RWPE2 (cell line): ENCODE measurements at places on chromosomes 1 and 21.
A peak's percentile ranks its signal among the peaks of the same experiment; 100 is the strongest.

- DNase-seq: no peak
- H3K4me3 ChIP-seq: no peak overlapping the region
- no peak overlapping the region for H3K27ac ChIP-seq
- H3K36me3 ChIP-seq: no peaks in the 10 kb centered on the region
- H3K27me3 ChIP-seq: no peaks in the 10 kb centered on the region
These were observed 139.6 kb upstream of the NRIP1 start for GRCh38 chr21:15204140-15204969.

DNA sequence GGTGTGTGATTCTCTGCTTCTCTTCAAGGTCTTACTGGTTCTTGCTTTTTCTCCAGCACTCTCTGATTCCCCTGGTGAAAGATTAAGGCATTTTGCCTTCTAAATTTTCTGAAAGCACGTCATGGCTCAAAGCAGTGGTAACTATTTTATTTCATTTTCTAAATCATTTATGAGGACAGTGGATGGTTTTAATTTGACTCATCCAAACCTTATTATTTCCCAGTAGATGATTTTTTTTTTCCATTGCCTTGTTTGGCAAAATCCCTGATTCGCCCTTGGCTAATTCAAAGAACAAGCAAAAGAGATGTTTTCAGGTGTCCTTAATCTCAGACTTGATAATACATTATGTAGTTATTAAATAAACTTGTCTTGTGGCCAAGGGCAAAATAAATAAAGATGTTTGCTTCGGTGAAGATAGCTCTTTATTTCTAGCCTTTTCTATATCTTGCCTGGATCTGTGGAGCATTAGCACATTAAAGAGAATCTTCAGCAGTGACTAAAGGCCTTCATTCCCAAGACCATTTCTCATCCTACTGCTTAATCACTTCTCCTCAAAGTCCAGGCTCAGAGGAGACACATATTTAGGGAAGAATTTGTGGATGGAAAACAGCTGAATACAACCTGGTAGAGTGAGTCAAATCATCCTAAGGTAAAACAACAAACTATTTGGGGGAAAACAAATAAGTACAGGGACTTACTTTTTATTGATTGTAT lies 359.8 kb downstream of the DUSP10 start:
- H3K27ac ChIP-seq: no peak overlapping the region
- no peaks in the 10 kb centered on the region for H3K36me3 ChIP-seq
- H3K27me3 ChIP-seq: no peaks in the 10 kb centered on the region

DNA sequence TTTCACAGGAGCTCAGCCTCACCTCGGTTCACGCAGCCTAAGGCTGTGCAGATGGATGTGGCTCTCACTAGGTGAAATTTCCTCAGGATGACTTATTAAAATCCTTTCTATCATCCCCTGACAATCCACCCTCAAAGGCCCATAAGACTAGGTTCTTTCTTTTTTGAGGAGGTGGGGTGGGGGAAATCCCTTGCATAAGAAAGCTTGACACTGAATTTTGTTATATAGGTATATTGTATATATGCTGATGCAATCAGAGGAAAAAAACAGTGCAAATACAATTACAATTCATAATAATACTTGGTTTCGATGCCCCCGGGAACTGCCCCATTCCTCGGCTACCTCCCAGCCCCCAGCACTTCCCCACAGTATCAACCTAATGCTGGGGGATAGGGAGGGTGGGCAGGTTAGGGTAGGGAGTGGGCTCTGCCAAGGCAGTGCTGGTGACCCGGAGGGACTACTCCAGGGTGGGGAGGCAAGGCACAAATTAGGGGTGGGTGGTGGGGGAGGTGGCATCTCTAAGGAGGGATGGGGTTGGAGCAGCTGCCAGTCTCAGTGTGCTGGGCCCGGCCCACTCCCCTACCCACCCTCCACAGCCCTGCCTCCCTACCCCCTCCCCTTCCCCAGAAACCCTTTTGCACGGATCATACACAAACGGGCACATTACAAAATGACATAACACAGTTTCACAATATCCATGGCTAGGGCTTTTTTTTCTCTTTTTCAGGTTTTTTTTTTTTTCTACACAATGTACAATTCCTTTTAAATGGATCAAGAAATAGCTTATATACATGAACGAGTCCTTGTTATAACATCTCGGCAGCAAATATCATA lies 30.9 kb downstream of the SLC27A3 start:
- no peak for DNase-seq
- peak overlapping the region; percentile 14 for H3K27ac ChIP-seq
- no peak overlapping the region for H3K4me3 ChIP-seq

DNA sequence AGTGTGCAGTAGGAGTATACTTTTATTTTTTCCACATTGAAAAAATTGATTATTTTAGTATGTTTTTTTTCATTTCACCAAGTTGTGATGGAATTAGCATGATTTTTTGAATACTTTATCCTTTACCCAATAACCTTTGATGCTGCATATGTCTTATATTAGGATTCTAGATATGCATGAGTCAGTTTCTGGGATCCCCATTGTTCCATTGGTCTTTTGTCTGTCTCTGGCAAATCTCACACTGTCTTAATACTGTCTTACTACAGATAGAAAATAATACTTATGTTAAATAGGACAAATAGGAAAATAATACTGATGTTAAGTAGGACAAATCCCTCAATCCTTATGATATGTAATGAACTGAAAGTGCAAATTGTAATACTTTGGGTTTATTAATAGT lies 54.3 kb upstream of the ASB17 start:
- H3K36me3 ChIP-seq: no peaks in the 10 kb centered on the region
- no peak for DNase-seq
- no peak overlapping the region for H3K27ac ChIP-seq
- no peaks in the 10 kb centered on the region for H3K4me1 ChIP-seq
- H3K4me3 ChIP-seq: no peak overlapping the region

- DNase-seq: no peak
- no peaks in the 10 kb centered on the region for H3K27me3 ChIP-seq
- H3K4me1 ChIP-seq: peaks cover 17% of the 10 kb centered on the region
- H3K4me3 ChIP-seq: no peak overlapping the region
- H3K27ac ChIP-seq: peak overlapping the region; percentile 74
These were observed 48.1 kb upstream of the ENAH start for GRCh38 chr1:225700889-225701465.

DNA sequence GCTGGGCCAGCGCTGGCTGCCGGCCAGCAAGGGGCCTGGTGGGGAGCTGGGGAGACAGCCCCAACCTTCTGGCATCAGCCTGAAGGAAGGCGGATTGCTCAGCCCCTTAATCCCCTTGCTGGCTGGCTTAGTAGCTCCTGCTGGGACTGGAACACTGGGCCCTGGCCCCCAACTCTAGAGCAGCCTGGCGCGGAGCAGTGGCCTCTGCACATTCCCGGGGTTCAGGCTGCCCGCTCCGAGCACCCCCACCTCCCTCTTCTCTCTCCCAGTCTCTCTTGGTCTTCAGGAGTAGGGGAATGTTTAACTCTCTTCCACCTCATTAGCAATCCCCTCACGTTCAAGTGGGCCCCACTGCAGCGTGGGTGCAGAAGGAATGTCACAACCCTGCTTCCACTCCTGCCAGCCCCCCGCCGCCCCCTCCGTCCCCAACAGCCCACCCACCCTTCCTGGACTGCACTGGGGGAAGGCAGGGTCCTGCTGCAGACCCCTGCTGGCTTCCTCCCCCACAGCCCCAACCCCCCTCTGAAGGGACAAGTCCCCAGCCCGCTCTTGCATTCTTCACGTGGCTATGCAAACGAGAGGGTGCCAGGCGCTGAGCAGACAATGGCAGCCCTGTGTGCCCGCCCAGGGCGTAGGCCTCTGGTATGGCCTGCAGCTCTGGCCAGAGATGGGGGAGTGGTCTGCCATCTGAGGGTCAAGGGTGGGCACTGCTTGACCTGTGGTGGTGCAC lies 980 bp upstream of the CLDN19 start:
- no peak overlapping the region for H3K27ac ChIP-seq
- DNase-seq: no peak
- no peaks in the 10 kb centered on the region for H3K36me3 ChIP-seq
- no peak overlapping the region for H3K4me3 ChIP-seq
- H3K27me3 ChIP-seq: no peaks in the 10 kb centered on the region
- H3K4me1 ChIP-seq: peaks cover 12% of the 10 kb centered on the region

DNA sequence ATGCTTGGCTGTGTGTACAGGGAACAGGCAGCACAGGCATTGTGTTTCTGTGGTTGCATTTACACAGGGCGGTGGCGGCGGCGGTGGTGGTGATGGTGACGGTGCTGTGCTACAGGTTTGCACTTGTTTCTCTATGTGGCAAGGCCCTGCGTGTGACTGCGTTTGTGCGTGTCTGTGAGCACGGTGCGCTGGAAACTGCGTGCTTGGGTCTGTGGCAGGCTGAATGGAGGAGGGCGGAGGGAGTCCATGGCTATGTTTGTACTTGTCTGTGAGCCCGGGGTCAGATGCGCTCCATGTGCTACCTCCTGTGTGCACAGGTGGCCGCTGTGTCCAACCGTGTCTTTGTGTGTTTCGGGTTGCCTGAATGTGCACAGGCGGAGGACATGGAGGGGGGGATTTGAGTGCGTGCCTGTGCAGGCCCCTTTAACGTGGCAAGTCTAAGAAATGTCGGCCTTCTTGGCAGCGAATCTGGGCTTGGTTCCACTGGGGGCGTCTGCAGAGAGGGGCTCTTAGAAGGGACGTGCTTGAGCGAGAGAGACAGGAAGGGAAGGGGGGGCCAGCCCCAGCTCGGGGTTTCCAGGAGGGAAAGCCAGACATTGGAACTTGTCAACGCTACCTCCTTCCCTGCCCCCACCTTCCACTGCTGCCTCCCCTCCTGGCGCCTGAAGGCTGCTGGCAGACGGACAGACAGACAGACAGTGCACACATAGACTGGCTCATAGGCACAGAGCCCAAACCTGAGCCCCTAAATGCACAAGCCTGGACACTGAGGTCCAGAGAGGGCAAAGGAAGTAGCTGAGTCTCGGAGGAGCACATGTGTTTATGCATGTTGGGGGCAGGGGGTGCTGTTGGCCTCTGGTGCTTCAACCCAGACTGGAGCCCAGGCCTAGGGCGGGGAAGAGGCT lies 32.7 kb upstream of the WASF2 start:
- no peaks in the 10 kb centered on the region for H3K27me3 ChIP-seq
- DNase-seq: peak; percentile 83
- H3K4me3 ChIP-seq: no peak overlapping the region
- H3K4me1 ChIP-seq: peaks cover 48% of the 10 kb centered on the region

DNA sequence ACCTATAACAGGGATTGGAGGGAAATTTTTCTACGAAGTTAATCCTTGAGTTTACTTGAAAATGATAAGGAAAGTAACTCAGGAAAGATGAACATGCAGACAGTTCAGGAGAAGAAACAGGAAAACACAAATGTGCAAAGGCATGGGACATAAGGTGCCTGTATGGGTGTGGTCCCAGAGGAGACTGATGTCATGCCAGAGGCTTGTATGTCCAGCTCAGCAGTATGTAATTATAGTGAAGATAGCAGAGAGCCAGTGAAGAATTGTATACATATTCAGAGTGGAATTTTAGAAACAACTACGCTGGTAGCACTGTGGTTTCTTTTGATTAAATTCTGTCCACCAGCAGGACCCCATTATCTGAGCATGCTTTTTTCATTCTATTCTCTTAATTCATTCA lies 179.5 kb downstream of the LRRC7 start:
- no peak overlapping the region for H3K27ac ChIP-seq
- H3K36me3 ChIP-seq: no peaks in the 10 kb centered on the region
- H3K4me3 ChIP-seq: no peak overlapping the region
- H3K4me1 ChIP-seq: no peaks in the 10 kb centered on the region
- DNase-seq: no peak
- H3K27me3 ChIP-seq: no peaks in the 10 kb centered on the region

DNA sequence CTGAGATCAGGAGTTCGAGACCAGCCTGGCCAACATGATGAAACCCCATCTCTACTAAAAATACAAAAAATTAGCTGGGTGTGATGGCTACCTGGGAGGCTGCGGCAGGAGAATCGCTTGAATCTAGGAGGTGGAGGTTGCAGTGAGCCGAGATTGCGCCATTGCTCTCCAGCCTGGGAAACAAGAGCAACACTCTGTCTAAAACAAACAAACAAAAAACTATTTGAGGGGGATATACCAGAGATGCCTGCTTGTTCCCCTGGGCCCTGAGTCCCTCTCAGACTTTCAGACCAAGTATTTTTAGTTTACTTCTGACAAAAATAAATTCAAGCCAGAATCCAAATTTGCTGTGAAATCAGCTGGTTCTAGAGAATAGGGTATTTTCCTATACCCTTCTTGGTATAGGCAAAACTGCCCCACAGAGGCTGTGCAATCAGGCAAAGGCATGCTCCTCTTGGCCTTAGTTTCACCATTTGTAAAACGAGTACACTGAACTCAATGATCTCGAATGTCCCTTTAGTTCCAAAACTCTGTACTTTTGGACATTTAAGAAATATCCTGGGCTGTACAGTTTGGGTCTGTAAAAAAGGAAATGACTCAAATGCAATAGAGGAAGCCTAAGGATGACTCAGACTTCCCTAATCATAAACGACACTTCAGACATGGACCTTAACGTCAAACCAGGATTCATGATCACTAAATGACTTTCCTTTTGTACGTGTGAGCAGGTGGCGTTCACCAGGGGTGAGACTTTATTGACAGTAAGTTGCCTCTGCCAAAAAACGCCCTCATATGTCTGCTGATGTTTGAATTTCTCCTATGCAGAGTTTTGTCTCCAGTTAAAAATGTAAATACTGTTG lies 16.1 kb downstream of the ENSA start:
- peaks cover 58% of the 10 kb centered on the region for H3K4me1 ChIP-seq
- H3K27me3 ChIP-seq: no peaks in the 10 kb centered on the region

- H3K4me3 ChIP-seq: no peak overlapping the region
- H3K27ac ChIP-seq: no peak overlapping the region
- H3K4me1 ChIP-seq: no peaks in the 10 kb centered on the region
- no peaks in the 10 kb centered on the region for H3K36me3 ChIP-seq
- DNase-seq: peak; percentile 91
These were observed 74.6 kb downstream of the CAMK2N1 start for GRCh38 chr1:20411196-20411980.

- peaks cover 12% of the 10 kb centered on the region for H3K27me3 ChIP-seq
- no peaks in the 10 kb centered on the region for H3K4me1 ChIP-seq
- H3K4me3 ChIP-seq: no peak overlapping the region
- no peak for DNase-seq
- H3K27ac ChIP-seq: no peak overlapping the region
These were observed 19.2 kb upstream of the SLC44A5 start for GRCh38 chr1:75630004-75630594.

DNA sequence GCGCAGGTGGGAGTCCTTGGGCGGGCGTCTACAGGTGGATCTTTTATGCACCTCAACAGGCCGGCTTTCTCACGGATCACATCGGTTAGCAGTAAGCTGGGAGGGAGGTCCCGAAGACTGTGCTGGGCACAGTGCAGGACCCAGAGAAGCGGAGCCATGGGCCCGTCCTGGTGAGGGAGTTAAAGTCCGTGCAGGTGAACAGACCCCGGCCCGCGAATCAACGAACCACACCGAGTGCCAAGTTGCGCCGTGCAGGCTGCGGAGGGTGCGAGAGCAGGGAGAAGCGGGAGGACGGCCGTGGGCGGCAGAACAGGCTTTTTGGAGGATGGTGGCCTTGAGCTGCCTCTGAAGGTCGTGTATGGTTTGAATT lies 233.3 kb downstream of the SDCCAG8 start:
- no peak overlapping the region for H3K4me3 ChIP-seq
- no peak overlapping the region for H3K27ac ChIP-seq
- DNase-seq: no peak

- no peak overlapping the region for H3K4me3 ChIP-seq
- no peaks in the 10 kb centered on the region for H3K36me3 ChIP-seq
- H3K27me3 ChIP-seq: no peaks in the 10 kb centered on the region
These were observed 12.9 kb downstream of the GLIS1 start for GRCh38 chr1:53726009-53726600.

GRCh38 chr1:39337067-39337466 lies 132.6 kb downstream of the MACF1 start:
- DNase-seq: no peak
- H3K27me3 ChIP-seq: no peaks in the 10 kb centered on the region
- H3K27ac ChIP-seq: no peak overlapping the region
- no peak overlapping the region for H3K4me3 ChIP-seq
- H3K4me1 ChIP-seq: no peaks in the 10 kb centered on the region
